CD4-positive, alpha-beta memory T cell (primary cell): ENCODE measurements at places on chromosomes 16 and 17. TPM values are rescaled to one million over a fixed set of nuclear protein-coding genes. Genes with fewer than 3 reads are reported as not detected.

Gene KRT24
- total RNA-seq = not detected

Gene PDPR
- 35.6 TPM for total RNA-seq

Gene KRTAP9-8
- not detected for total RNA-seq

Gene CACNG1
- total RNA-seq = not detected

DNA sequence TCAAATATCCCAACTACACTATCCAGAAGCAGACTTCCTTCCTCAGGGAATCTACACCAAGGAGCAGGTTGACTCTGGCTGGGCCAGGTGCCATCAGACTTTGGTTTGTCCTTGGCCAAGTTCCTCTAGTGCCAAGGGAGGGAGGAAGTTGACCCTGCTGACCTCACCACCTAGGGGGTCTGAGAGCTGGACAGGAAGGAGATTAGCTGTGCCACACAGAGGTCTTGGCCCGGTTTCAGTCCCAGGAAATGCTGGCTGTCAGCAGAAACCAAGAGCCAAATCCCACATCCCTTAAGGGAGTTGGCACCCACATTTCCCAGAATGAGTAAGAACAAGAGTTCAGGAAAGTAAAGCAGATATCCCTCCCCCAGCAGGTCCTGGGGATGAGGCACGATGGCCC, 178.2 kb downstream of the SALL1 start:
- no peak for DNase-seq

GRCh38 chr17:50148226-50149090, 2.0 kb downstream of the PPP1R9B start:
- peak; percentile 36 for DNase-seq

DNA sequence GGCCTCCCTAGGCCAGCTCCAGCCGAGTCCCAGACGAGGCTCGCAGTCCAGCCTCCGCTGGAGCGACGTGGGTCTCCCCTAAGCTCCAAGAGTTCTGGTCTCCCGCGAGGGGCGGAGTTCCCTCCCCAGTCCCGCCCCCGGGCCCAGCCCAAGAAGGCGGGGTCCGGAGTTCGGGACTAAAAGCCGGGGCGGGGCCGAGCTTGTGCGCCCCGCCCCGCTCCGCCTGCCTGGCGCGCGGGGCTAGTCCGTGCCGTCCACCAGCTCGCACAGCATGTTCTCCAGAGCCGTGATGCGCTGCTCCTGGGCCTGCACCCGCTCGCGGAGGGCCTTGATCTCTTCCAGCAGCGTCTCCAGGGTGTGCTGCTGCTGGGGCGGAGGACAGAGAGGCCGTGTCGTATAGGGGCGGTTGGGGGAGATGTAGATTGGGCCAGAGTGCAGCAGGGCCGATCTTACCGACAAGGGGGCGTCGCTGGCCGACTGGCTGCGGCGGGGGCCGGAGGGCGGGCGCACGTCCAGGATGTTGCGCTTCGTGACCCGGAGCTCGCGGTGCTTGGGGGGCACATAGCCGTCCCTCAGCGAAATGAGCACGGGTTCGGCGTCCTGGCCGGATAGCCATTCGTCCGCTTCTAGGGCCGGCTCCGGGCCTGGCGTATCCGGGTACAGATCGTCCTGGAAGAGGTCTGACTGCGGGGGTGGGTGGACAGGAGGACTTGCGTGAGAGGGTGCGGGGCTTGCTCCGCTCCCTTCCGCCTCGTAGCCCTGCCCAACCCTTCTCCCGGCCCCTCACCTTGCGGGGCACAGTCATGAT, 7.0 kb downstream of the CORO6 start:
- DNase-seq = peak; percentile 82

DNA sequence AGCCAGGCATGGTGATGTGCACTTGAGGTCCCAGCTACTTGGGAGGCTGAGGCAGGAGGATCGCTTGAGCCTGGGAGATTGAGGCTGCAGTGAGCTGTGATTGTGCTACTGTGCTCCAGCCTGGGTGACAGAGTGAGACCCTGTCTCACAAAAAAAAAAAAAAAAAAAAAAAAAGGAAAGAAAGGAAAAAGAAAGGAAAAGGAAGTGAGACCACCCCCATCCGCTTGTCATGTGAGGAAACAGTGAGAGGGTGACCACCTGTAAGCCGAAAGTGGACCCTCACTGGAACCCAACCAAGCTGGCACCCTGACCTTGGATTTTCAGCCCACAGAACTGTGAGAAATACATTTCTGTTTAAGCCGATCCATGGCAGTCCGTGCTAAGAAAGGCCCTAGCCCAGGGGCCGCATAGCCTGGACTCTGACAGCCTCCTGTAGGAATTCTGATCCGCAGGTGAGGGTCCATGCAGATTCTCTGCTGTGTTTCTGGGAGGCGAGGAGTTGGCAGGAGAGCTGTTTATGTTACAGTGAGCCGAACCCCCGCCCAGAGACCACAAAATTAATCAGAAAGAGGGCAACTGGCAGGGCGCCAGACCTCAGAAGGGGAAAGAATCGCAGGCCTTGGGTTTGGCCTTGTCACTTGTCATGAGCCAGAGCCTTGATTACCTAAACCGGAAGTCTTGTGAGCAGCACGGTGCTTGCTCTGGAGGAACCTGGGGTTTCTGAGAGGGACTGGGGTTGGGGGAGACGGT, 945 bp downstream of the SGSH start:
- DNase-seq = peak; percentile 96

- peak; percentile 34 for DNase-seq
Measured at GRCh38 chr17:4375039-4375748, 8.7 kb upstream of the UBE2G1 start.

DNA sequence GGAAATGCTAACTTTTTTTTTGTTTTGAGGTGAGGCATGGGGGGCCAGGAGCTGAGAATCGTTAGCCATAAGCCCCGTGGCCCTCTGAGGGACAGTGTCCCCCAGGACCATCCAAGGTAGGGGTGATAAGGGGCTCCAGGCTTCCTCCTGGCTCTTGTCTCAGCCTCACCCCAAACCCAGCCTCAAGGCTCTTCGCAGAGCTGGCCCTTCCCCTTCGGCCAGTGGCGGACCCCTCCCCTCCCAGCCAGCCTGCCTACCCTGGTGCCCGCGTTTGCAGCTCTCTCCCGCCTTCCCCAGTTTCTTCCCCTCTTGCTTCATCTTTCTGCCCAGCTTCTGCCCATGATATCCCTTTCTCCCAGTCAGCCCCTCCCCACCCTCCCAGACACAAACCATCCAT, 22.7 kb upstream of the ATP2A3 start:
- DNase-seq = no peak

GRCh38 chr17:61454381-61455323, 2.4 kb downstream of the TBX4 start:
- no peak for DNase-seq

DNA sequence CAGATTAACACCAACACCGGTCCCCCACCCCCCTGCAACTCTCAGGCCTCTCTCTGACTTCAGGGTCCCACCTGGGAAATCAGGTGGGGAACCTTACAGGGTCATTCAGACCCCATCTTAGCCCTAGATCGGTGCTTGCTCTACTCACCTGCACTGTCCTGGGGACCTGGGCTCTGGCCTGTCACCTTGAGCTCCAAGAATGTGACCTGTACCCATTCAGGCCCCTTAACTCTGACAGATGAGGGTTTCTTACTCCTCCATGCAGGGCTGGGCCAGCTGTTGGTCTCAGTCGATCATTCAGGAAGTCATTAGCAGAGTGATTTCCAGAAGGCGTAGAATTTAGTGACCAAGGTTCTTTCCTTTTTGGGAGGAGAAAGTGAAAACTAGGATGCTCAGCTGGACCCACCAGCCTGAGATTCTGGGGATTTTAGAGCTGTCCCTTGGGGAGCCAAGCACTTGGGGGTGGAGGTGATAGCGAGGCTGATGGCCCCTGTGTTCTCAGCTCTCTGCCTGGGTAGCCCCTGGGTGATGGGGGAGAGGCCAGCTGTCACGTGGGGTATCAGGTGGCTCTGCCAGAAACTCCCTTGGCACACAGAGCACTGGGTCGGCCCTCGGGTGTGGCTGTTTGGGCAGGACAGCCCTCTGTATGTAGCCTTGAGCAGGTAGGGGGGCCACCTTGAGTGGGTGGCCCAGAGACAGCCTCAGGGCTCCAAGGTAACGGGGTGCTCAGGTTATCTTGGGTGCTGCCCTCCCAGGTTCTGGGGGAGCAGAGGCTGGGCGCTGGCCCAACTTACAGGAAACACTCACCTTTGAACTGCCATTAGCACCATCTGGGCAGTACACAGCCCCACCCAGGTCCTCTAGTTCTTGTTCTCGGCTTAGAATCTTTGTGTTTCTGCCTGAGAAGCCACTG, 724 bp downstream of the MVP start:
- peak; percentile 24 for DNase-seq

DNA sequence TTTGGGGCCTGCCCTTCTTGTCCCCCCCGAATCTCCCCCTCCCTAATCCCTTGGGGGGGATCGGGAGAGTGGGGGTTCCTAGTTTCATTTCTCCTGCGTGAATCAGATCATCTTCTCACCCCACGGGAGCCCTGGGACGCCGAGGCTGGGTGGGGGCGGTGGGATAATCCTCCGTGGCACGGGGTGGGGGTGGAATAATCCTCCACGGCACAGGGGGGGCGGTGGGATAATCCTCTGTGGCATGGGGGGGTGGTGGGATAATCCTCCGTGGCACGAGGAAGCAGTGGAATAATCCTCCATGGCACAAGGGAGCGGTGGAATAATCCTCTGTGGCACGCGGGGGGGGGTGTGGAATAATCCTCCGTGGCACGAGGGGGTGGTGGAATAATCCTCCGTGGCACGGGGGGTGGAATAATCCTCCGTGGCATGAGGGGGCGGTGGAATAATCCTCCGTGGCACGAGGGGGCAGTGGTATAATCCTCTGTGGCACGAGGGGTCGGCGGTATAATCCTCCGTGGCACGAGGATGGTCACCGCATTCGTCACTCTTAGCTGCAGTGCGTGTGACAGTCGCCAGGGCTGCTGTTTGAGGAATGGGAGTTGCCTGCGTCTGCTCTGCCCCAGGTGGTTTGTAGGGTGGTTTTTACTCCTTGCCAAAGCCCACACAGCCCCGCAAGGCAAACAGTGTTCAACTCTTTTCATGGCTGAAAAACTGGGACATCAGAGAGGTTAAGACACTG, 156.9 kb downstream of the LAT start:
- no peak for DNase-seq

GRCh38 chr16:29816694-29817441, 916 bp downstream of the PAGR1 start:
- DNase-seq = peak; percentile 73

DNA sequence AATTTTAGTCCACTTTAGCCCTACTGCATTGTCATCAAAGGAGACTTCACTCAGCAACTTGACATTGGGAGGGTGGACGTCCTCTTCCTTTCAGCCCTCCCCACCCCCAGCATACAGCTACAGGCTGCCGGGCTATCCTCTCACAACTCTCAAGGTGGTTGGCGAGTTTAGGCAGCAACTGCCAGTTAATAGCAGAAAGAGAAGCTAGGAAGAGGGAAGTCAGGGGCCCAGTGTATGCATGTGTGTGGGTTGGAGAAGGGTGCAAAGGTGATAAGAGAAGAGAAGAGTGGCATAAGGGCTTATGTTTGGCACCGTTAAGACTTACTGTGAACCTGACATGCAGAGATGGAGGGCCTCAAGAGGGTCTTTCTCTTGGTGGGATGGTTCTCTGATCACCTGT, 31.8 kb downstream of the CCL4 start:
- DNase-seq = no peak

DNA sequence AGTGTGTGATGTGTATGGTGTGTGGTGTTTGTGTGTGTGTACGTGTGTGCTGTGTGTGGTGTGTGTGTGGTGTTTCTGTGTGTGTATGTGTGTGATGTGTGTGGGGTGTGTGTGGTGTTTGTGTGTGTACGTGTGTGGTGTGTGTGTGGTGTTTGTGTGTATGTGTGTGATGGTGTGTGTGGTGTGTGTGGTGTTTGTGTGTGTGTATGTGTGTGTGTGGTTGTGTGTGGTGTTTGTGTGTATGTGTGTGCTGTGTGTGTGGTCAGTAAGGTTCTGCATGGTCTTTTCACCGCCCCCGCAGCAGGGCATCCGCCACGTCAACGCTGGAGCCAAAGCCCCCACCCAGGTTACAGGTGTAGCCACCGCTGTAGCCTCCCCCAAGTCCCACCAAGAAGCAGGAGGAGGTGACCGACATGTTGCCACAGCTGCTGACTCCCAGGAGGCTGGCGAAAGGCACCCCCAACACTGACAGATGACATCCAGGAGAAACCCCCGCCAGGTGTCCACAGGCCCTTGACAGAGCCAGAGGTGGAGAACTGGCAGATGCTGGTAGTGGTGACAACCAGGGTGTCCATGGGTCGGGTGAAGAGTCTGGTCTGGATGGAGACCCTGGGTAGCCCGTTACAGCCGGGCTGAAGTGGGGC, 9.3 kb upstream of the KRT17 start:
- no peak for DNase-seq

GRCh38 chr16:11506741-11507305, 79.9 kb downstream of the LITAF start:
- no peak for DNase-seq

DNA sequence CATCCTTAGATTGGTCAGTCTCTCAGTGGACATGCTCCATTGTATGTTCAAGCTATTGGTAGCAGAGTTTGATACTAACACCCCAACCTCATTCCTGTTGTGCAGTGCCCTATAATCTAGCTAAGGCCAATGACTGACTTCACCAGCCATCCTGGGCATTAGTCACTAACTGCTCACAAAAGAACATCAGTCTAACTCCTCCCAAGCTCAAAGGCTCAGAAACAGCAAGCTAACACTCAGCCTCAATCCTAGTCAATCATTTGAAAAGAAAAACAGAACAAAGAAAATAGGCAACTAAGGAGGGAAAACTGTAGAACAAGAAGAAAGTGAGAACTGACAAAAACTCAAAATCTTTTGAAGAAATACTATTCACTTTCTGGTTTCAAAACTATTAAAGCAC, 199.1 kb upstream of the C17orf78 start:
- DNase-seq = no peak

DNA sequence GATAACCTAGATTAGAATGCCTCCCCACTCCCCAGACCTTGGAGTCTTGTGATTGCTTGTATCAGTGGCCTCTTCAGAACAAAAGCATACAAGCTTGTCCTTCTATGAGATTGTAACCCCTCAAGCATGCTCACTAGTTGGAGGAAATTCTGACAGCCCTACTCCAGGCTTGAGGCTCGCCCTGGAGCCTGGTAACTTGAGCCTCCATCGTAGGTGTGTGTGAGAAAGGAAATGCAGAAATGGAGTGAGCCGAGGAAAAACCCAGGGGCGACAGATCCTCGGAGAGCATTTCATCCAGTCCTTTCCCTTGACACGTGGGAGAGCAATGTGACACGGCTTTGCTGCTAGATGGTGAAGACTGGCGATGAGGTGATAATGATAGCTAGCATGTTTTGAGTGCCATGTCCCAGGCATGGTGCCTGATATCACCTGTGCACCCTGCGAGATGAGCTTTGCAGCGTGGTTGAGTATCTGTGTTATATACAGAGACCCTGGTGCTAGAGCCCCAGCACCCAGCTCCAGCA, 31.2 kb downstream of the GNAO1 start:
- DNase-seq = no peak

DNA sequence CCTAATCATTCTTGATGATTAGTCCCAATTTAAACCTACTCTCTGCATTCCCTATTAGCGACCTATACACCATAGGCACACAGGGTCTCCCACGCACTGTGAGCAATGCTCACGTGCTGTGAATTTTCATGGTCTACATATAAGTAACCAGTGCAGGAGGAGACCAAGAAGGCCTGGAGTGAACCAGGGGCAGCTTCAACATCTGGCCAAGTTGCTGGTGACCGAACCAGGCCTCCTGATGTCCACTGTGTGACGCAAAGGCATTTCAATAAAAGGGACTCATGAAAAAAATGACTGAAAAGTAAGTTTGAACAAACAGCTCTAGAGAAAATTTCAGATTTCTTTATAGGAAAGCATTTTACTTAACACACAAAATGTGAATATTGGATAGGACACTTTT, 107.0 kb downstream of the ZFHX3 start:
- no peak for DNase-seq
